ENCODE measurements at places on chromosomes 2 and 18.

DNA sequence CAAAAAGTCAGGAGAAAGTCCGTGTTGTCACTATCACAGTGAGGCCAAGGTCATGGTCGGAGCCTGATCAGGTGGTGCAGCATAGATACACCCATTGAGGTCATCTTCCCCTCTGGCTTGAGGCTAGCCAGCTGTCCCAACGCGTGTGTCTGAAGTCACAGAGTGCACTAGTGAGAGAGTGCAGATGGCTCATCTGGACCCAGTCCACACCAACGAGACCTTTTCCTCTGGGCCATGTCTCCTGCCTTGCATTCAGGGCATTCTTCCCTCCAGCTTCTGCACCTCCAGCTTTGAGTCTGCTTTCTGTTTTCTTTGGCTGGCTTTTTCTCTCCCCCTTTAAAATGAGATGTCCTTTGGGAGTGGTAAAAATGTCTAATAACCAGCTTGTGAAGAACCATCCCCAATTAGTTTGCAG, 146.9 kb downstream of the TDRD15 start:
- DNase-seq: no peak

DNA sequence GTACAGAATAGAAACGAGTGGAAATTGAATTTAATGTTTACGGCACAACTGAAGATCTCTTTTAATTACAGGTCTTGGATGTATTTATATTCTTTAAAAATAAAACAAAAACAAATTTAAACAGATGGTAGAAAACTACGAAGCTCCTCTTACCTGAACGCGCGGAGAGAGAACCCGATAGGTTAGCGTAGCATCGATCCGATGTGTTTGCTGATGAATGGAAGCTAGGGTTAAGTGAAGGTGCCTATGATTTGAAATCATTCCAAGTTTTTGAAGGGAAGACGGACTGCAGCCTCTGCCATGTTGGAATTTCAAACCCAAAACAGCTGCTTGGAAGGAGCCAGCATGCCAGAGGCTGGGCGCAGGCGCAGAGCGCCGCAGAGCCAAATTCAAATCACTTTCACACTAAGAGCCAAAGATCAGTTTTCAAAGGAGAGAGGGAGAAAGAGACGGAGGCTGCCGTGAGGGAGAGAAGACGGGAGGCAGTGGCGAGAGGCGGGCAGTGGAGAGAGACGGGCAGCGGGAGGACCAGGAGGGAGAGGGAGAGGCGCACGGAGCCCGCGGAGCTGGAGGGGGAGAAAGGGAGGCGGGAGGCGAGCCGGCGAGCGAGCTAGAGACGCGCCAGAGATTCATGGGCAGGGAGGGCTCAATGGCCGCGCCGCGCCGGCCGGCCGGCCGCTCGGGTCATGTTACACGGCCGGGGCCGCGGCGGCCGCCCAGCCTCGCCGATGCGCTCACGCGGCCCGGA, at the start of gene FIGN:
TSS of gene FIGN (minus strand) at position 324 of the 748 bp plus-strand sequence. CDS start 1,081 bp downstream, outside the sequence.
- peak; percentile 89 for DNase-seq

DNA sequence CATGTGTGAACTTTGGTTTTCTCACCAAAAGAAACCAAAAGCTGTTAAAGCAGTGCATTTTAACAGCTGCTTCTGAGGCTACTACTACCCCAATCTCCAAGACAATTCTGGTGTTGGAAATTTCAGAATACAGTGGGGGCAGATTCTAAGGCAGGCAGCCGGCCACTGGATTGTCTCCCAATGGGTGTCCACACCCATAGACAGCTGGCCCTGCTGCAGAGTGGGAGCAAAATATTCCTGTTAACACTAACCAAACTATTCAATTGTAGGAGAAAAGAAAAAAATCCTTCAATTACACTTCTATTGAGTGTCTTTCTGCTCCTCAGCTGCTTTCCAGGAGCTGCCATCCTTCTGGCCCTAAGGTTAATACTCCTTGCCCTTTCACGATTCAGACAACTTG, 223.7 kb downstream of the ALK start:
- no peak for DNase-seq

DNA sequence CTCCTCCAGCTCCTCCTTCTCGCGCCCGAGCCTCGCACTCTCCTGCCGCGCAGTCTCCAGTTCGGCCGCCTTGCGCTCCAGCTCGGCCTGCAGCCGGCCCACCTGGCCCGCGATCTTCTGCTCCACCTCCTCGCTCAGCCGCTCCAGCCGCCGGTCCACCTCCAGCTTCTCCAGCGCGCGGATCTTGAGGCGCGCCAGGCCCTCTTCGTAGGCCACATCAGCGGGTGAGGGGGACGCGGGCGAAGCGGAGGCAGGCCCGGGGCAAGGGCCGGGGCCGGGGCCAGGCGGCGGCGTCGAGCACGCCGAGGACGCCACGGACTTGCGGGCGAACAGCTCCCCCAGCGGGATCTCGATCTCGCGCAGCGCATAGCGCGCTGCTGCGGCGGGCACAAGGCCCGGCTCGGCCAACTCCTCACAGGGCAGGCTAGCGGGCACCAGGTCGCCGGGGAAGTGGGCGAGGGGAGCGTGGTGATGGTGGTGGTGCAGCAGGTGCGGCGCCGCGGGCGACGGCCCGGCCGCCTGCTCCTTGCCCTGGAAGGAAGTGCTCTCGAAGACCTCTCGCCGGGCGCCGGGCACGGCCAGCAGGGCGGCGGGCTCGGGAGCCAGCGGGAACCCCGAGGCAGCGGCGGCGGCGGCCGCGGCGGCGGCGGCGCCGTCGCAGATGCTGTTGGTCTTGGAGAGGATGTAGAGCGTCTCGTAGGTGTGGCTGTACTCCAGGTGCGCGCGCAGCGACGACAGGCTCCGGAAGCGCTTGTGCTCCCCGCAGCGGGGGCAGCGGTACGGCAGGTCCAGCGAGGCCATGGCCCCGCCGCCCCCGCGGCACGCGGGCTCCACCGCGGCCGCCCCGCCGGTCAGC, 15.2 kb downstream of the FBXO41 start:
- peak; percentile 46 for DNase-seq

- DNase-seq: peak; percentile 54
These were observed 65.9 kb upstream of the ITM2C start for GRCh38 chr2:230798769-230799399.

DNA sequence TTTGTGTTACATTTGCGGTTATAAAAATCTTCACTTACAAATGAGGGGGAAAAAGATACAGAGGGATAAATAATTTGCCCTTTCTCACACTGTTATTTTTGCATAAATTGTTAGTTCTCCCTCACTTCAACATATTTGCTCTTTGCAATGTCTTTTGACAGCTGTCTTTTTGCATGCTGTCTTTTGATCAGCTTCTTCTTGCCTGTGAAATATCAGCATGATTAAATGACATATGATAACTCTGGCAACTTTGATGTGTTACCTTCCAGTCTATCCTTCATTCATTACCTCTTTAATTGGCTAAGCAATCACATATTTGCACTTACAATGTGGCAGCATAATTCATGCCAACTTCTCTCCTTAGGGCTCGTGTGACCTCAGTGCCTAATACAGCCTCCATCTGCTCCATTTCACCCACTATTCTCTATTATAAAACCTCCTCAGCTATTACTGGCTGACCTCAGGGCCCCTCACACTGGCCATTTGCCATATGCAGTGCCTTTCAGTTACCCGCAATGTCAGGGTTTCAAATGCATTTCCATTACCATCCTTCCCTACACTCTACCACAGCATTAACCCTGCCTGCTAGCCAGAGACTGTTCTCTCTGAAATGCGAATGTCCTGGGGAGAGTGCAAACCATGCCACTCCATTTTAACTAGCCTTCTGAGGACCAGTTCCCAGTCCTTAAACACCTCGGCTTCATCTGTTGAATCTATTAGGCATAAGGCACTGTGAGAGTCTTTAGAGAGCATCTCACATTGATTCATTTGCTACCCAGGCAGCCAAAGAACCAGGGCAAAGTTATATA, 1056.6 kb upstream of the CHAC2 start:
- no peak for DNase-seq
